DMS153 (cell line): ENCODE measurements at places on chromosomes 6 and 20.
A peak's percentile ranks its signal among the peaks of the same experiment; 100 is the strongest.

GRCh38 chr20:1310071-1310470 is 18.9 kb downstream of the SDCBP2 start:
- DNase-seq: no peak

GRCh38 chr6:30295837-30296236 is 30.9 kb upstream of the TRIM39 start:
- no peak for DNase-seq

GRCh38 chr6:42280966-42281533 is 63.4 kb upstream of the MRPS10 start:
- DNase-seq: no peak

DNA sequence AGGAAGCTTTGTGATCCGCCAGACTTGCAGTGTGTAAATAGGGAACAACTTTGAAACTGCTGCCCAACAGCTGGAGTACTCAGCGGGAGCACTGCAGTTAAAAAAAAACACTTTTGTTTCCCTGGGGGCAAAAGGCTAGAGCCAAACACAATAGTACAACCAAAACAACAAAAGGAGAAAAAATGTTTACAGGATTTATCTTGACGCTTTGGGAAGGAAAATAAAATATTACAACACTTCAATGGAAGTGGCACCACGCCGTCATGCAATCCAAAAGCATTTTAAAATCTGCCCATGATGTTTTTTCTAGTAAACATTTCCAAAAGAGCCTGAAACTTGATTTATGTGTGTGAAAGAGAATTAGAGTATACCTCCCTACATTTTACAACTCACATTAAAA is 26.0 kb downstream of the PTPRK start:
- DNase-seq: no peak

DNA sequence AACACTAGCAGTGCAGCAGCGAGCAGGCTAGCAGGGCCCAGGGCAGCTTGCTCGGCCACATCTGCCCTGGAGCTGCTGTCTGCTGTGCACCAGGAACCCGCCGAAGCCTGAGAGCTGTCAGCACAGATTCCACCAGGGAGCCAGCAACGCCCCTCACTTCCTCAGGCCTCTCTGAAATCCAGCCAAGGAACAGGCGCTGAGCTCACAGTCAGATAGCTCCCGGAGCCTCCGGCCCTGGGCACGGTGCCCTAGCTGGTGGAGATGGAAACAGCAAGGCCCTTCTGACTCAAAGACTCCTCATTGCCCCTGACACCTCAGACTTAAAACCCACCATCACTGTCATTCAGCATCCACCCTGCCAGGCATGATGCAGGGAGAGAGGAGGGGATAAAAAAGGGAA is 839.4 kb downstream of the MAFB start:
- DNase-seq: peak; percentile 9

DNA sequence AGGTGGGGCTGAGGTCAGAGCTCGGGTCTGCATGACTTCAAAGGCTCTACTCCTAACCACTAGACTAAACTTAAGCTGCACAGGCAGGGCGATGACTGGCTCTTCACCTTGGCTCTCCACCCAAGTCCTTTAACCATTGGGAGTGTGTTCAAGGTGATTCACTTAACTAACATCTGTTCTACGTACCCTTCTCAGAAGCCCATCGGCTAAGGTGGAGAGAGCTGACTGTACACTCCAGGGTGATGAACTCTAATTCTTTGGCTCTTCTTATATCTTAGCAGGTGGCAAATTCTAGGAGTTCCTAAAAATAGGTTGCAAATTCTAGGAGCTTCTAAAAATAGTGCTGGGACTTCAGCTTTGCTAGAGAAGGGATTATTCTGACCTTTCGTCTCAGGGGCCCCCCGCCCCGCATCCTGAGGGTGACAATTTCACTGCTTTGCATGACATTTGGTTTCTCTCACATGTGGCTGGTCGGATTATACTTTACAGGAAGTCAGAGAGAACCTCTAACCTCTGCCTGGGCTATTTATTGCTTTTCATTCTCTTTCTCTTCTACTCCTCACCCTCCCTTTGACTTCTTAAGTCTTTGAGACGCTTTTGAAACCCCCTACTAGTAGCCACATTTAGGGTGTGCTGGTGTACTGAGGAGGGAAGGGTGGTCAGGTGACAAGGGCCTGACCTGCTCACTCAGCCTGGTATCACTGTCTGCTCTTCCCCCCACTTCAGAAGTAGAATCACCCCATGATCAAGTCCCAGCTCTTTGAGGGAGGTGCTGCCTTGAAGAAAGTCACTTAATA is 55.5 kb downstream of the PRDM1 start:
- DNase-seq: no peak

- DNase-seq: no peak
Measured at GRCh38 chr6:10586302-10586701, 65.2 kb downstream of the GCNT2 start.
